ENCODE measurements at places on chromosomes 5 and 9. TPM values are rescaled to one million over a fixed set of nuclear protein-coding genes. Genes with fewer than 3 reads are reported as not detected.
A peak's percentile ranks its signal among the peaks of the same experiment; 100 is the strongest.

GRCh38 chr5:32275396-32275741, 37.4 kb downstream of the MTMR12 start:
- H3K36me3 ChIP-seq, result peaks cover 45% of the 10 kb centered on the region
- H3K4me1 ChIP-seq, result peaks cover 9% of the 10 kb centered on the region
- H3K4me3 ChIP-seq, result no peak overlapping the region
- no peak for DNase-seq
- no peak overlapping the region for H3K27ac ChIP-seq
- H3K27me3 ChIP-seq, result no peaks in the 10 kb centered on the region

GRCh38 chr9:87519461-87519860, 21.8 kb downstream of the DAPK1 start:
- H3K4me1 ChIP-seq, result peaks cover 5% of the 10 kb centered on the region
- H3K4me3 ChIP-seq, result no peak overlapping the region
- H3K27ac ChIP-seq, result no peak overlapping the region

DNA sequence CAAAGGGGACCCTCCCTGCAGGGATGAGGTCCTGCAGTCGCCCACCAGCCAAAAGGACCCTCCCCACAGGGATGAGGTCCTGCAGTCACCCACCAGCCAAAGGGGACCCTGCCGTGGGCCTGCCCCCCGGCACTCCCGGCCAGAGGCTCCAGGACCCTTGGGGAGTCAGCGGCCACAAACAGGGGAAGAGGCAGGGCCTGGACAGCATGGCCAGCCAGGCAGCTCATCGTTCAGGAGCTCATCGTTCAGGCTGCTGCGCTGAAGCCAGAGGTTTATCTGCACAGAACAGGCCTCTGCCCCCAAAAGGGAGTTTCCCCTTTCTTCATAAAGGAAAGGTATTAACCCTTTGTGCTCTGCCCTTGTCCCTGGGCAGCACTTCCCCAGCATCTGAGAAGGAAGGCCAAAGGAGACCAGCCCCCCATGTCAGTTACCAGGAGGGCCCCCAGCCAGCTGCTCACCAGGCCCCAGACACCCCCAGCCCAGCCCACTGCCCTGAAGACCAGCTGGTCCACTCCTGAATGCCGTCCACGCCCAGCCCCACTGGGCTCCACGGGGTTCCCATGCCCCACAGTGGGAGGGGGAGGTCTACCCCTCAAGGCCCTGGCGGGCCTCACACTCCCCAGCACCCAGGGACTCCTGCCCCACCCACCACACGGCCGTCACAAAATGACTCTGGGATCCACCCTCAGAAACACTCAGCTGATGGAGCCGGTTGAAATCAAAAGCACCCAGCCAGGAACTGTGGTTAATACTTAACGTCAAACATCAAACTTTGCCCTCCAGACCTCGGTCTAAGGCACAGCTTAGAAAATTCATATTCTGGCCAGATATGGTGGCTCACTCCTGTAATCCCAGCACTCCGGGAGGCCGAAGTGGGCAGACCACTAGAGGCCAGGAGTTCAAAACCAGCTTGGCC, 6.3 kb downstream of the SLC12A7 start:
- H3K4me3 ChIP-seq, result peak overlapping the region; percentile 52
- H3K4me1 ChIP-seq, result peaks cover 100% of the 10 kb centered on the region
- H3K27me3 ChIP-seq, result no peaks in the 10 kb centered on the region
- H3K27ac ChIP-seq, result peak overlapping the region; percentile 62

GRCh38 chr5:53337827-53338226, 142.6 kb upstream of the FST start:
- no peak overlapping the region for H3K4me3 ChIP-seq
- H3K27me3 ChIP-seq, result no peaks in the 10 kb centered on the region
- no peak overlapping the region for H3K27ac ChIP-seq
- H3K4me1 ChIP-seq, result no peaks in the 10 kb centered on the region
- H3K36me3 ChIP-seq, result no peaks in the 10 kb centered on the region

DNA sequence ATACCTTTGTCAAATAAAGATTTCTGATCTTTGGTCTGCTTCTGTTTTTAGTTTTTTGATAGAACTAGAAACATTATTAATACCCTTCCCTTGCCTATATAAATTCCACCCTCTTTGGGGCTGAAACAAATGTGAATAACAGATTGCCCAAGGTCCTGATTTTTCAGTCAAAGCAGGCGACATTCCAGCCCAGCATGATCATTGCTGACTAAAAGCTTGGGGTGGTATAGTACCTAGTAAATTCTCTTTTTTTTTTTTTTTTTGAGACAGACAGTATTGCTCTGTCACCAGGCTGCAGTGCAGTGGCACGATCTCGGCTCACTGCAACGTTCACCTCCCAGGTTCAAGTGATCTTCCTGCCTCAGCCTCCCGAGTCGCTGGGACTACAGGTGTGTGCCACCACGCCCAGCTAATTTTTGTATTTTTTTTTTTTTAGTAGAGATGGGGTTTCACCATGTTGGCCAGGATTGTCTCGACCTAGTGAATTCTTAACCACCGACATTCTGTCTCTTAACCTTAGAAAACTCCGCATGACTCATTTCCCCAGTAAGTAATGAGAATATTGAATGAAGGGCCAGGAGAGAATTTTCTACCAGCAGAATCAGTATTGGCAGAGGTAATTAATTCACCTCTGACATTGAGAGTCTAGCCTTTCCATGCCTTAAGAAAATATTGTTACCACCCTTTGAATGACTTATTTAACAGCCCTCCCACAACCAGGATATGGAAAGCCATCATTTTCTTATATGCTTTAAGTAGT, 226.4 kb downstream of the GNA14 start:
- H3K4me3 ChIP-seq, result no peak overlapping the region
- H3K4me1 ChIP-seq, result no peaks in the 10 kb centered on the region
- no peaks in the 10 kb centered on the region for H3K36me3 ChIP-seq
- no peak for DNase-seq
- H3K27ac ChIP-seq, result no peak overlapping the region

The AGXT2 gene
- total RNA-seq, result not detected

- H3K4me3 ChIP-seq, result no peak overlapping the region
- H3K27me3 ChIP-seq, result peaks cover 4% of the 10 kb centered on the region
- no peak overlapping the region for H3K27ac ChIP-seq
- H3K36me3 ChIP-seq, result no peaks in the 10 kb centered on the region
These were observed 161.0 kb upstream of the CCDC152 start for GRCh38 chr5:42595597-42595996.

The TEX48 gene
- total RNA-seq, result not detected

The CARD9 gene
- total RNA-seq, result 0.64 TPM

DNA sequence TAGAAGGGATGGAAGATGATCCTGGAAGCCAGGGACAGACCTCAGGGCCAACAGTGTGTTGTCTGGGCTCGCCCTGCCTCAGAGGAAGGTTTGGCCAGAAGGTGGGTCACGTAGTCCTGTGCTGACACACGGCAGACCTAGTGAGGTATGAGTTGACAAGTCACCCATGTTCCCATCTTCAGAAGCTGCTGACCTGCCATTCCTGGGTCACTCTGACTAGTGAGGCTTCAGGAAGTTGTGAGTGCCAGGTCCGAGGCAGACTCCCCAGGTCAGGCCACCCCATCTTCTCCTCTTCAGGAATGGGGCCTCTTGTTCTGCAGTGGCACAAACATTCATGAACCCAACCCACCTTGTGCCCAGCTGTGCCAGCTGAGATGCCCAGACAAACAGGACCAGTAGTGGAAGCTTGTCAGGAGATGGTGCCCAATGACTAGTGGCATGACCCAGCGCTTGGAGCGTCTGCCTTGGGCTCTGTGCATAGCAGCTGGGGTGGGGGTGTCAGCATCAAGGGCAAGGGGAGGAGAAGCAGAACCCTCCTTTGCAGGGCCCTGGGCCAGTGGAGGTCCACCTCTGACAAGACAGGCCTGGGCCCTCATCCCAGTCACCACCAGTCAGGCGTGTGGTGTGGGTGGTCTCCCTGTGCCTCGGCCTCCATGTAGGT, 16.8 kb upstream of the ANGPTL2 start:
- H3K4me3 ChIP-seq, result no peak overlapping the region
- H3K27me3 ChIP-seq, result no peaks in the 10 kb centered on the region
- H3K27ac ChIP-seq, result no peak overlapping the region
- no peak for DNase-seq

DNA sequence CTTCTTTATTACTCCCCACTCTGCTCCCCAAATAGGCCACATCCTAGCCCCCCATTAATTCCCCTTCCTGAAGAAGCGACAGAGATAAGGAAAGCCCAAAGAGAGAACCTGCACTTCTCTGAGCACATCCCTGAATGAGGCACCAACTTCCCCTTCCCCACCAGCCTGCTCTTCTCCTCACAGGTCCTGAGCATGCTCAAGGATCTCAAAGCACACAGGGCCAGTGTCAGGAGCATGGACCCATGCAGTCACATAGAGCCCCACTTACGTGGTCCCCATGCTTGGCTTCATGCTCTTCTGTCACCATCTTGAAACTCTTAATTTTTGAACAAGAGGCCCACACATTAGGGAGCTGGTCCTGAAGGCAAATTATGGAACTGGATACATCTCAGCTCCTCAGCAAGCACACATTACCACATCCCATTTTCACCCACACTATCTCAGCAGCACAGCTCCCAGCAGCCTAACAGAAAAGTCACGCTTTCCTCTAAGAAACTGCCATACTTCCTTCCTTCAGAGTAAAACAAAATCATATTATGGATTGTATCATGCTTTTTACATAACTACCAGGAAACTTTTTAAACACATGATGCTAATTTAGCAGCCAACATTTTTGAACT, 99.8 kb downstream of the NFIB start:
- DNase-seq, result no peak
- no peaks in the 10 kb centered on the region for H3K27me3 ChIP-seq
- H3K36me3 ChIP-seq, result no peaks in the 10 kb centered on the region
- no peaks in the 10 kb centered on the region for H3K4me1 ChIP-seq
- H3K27ac ChIP-seq, result no peak overlapping the region

GRCh38 chr5:39169081-39169480, 50.3 kb downstream of the FYB1 start:
- H3K36me3 ChIP-seq, result peaks cover 45% of the 10 kb centered on the region
- no peak for DNase-seq
- peaks cover 62% of the 10 kb centered on the region for H3K4me1 ChIP-seq
- H3K4me3 ChIP-seq, result no peak overlapping the region
- no peak overlapping the region for H3K27ac ChIP-seq
- no peaks in the 10 kb centered on the region for H3K27me3 ChIP-seq

The ABITRAM gene
- 10.4 TPM for total RNA-seq

DNA sequence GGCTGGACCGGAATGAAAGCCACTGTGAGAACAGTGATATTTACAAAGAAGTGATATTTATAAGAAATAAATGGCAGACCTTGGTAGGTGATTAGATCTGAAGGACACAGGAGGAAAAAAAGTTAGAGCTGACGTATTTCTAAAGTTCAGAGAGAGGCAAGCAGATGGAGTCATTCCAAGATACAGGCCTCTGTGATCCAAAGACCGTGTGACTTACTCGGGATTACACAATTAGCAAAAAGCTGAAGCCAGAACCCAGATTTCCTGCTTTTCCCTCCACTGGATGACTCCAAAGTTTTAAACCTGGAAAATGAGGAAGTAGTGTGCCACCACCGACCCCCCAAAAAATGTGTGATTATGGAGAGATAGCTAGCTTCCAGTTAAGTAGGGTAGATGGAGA, 3.1 kb upstream of the DOCK8 start:
- H3K4me1 ChIP-seq, result peaks cover 9% of the 10 kb centered on the region
- H3K27ac ChIP-seq, result no peak overlapping the region
- H3K27me3 ChIP-seq, result no peaks in the 10 kb centered on the region
- H3K4me3 ChIP-seq, result no peak overlapping the region

GRCh38 chr5:78065663-78066062, 228.8 kb downstream of the AP3B1 start:
- no peaks in the 10 kb centered on the region for H3K36me3 ChIP-seq
- no peaks in the 10 kb centered on the region for H3K4me1 ChIP-seq
- H3K27ac ChIP-seq, result no peak overlapping the region
- no peaks in the 10 kb centered on the region for H3K27me3 ChIP-seq

The FOXD4L3 gene
- not detected for total RNA-seq

The SAXO1 gene
- 0.34 TPM for total RNA-seq

DNA sequence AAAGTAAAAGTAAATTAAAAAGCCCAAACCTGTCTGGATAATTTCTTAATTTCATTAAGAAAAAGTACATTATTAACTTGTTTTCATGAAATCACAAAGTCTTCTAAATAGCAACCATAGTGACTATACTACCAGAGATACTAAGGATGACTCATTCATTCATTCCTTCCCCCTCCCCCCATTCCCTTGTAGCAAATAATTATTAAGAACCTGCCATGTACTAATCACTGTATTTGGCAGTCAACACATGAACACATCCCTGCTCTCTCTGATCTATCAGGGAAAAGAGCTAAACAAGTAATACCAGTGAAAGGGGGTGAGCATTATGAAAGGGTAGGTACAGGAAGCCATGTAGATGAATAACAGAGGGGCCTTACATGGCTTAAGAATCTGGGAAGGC, 203.9 kb downstream of the CWC27 start:
- H3K36me3 ChIP-seq, result no peaks in the 10 kb centered on the region
- no peak for DNase-seq
- H3K4me1 ChIP-seq, result no peaks in the 10 kb centered on the region
- H3K27me3 ChIP-seq, result no peaks in the 10 kb centered on the region

GRCh38 chr9:136587145-136587943, 41.5 kb upstream of the NOTCH1 start:
- H3K4me1 ChIP-seq, result peaks cover 29% of the 10 kb centered on the region
- H3K27me3 ChIP-seq, result no peaks in the 10 kb centered on the region
- no peaks in the 10 kb centered on the region for H3K36me3 ChIP-seq

GRCh38 chr5:132268769-132269551, 11.5 kb downstream of the PDLIM4 start:
- no peaks in the 10 kb centered on the region for H3K36me3 ChIP-seq
- H3K4me1 ChIP-seq, result peaks cover 15% of the 10 kb centered on the region
- no peak overlapping the region for H3K4me3 ChIP-seq
- H3K27ac ChIP-seq, result no peak overlapping the region

DNA sequence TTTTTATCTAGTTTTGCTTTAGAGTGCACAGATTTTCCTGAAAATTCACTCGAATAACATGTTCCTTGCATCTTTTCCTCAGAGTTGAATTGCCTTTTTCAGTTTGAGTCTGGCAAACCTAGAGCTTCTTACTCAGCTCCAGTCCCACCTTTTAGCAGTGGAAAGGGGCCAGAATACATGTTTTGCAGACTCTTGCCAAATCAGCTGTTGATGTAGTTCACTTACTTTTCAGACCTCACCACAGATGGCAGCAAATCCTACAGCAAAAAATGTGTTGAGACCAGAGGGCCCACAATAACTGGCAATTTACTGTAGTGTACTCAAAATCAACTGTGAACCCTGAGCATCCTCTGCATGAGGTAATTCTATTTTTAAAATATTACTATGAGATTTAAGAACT, 545.2 kb upstream of the ACO1 start:
- H3K27ac ChIP-seq, result no peak overlapping the region
- no peak overlapping the region for H3K4me3 ChIP-seq
- DNase-seq, result no peak
- no peaks in the 10 kb centered on the region for H3K27me3 ChIP-seq
- H3K4me1 ChIP-seq, result no peaks in the 10 kb centered on the region
- H3K36me3 ChIP-seq, result no peaks in the 10 kb centered on the region

The TSTD2 gene
- total RNA-seq, result 23.8 TPM

GRCh38 chr5:173281910-173282309, 46.3 kb downstream of the STC2 start:
- no peak overlapping the region for H3K4me3 ChIP-seq
- H3K27ac ChIP-seq, result no peak overlapping the region
- H3K36me3 ChIP-seq, result no peaks in the 10 kb centered on the region
